Stimulated activated CD4-positive, alpha-beta T cell treated with anti-CD3 and anti-CD28 coated beads, Interleukin-2, amount 100 ng/mL, for 24 hours (primary cell): ENCODE measurements at places on chromosomes 1 and 21.

GRCh38 chr1:212928323-212929291 lies 21.7 kb upstream of the VASH2 start:
- DNase-seq = no peak

GRCh38 chr1:13228343-13228781 lies 2.4 kb upstream of the PRAMEF18 start:
- peak; percentile 69 for DNase-seq

DNA sequence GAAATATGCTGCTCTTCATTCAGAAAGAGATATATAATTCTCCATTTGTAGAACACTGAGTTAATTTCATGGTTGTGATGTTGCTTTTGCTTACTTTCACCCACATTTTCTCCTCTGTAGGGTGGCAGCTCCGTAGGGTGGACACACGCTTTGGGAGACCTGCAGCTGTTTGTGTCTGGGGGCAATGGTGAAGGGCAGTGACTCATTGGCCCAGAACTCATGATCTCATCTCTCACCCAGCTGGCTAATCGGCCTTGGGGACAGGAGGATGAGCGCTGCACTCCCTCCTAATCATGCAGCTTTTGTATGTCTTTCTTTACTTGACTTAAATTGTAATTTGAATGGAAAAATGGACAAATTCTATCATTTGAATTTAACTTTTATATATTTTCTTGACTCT lies 9.6 kb downstream of the DISC1 start:
- DNase-seq = no peak

- DNase-seq = no peak
Measured at GRCh38 chr1:37663426-37664000, 28.8 kb upstream of the CDCA8 start.

- peak; percentile 20 for DNase-seq
Measured at GRCh38 chr1:906600-907420, 16.9 kb upstream of the SAMD11 start.

- DNase-seq = peak; percentile 4
Measured at GRCh38 chr1:150925080-150925479, 1.1 kb upstream of the SETDB1 start.

DNA sequence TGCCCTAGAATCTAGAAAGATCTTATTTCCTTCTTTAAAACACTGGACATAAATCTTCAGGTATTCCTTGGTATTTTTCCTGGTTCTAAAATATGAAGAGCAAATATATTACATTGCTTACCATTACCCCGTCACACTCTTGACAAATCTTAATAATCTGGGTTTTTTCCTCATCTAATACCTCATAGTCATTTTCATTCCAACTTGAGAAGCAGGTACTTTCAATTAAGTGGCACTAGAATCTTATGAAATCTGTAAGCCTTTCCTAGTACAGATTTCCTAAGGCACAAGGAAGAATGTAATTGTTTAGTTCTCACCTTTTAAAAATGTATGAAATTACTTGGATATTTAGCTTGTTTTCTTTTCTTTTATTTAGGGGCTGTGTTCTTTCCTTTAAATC lies 481.5 kb upstream of the ZRANB2 start:
- no peak for DNase-seq

- DNase-seq = no peak
Measured at GRCh38 chr1:206514813-206515387, 7.6 kb downstream of the RASSF5 start.

- no peak for DNase-seq
Measured at GRCh38 chr1:47558601-47559593, 121.1 kb downstream of the FOXD2 start.

- DNase-seq = no peak
Measured at GRCh38 chr21:14088391-14088790, 122.4 kb downstream of the LIPI start.

- DNase-seq = no peak
Measured at GRCh38 chr1:66834926-66835325, 33.9 kb upstream of the INSL5 start.

DNA sequence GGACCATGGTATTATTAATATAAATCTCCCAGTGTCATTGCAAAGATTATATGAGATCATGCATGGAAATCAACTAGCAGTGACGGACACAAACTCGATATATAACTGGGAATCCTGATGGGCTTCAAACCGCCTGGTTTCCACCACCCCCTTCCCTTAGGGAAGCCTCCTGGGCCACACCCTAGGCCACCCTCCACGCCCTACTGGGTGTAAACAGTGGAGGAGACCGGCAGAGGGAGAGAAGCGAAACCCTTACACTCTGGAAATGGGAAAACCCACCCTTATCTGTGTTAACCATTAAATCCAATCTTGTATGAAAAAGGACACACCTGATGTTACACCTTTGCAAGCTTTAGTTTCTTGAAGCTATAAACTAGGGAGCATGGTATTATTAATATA lies 595 bp upstream of the ZNHIT6 start:
- no peak for DNase-seq

- no peak for DNase-seq
Measured at GRCh38 chr1:1602304-1602967, 2.5 kb upstream of the FNDC10 start.

DNA sequence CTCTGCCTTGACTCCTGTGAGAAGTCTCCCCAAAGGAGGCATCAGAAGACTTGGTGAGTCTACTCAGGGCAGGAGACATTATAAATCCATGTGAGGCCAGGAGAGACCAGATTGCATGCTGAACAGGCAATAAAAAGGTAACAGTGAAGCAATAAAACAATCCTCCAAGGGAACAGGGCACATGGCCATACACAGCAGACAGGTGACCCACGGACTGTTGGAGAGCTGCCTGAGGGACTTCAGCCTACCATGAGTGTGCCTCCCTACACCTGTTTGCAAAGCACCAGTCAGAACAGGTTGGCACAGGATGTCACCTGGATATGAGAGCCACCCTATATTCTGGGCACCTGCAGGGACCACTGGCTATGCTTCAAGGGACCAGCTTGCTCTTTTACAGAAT lies 67.6 kb downstream of the MAB21L3 start:
- DNase-seq = no peak
